ENCODE measurements at places on chromosomes 5 and 9.

- no peak for DNase-seq
Observed at GRCh38 chr9:3337515-3338225, 188.1 kb downstream of the RFX3 start.

DNA sequence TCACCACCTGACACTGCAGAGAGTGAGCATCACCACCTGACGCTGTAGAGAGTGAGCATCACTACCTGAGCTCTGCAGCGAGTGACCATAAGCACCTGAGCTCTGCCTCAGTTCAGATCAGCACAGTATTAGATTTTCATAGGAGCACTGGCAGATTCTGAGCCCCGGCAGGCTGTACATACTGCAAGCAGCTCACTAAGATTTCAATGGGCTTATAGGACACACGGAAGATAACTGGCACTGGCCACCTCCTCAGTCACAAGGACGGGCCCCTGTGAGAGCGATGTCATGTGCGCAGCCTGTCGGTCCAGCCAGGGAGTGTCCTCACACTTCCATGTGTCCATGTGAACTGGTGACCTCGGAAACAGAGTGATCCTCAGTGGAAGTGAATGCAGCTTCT is 153.5 kb upstream of the IRX2 start:
- no peak for DNase-seq

GRCh38 chr9:13993632-13994185 is 320.2 kb downstream of the NFIB start:
- no peak for DNase-seq

GRCh38 chr5:151697452-151697851 is 10.7 kb upstream of the SPARC start:
- DNase-seq, result no peak
